ENCODE measurements at places on chromosomes 2 and 18. TPM values are rescaled to one million over a fixed set of nuclear protein-coding genes. Genes with fewer than 3 reads are reported as not detected.

GRCh38 chr2:231373184-231373583 is 22.3 kb upstream of the B3GNT7 start:
- no peak overlapping the region for H3K4me3 ChIP-seq
- H3K27ac ChIP-seq = no peak overlapping the region
- no peaks in the 10 kb centered on the region for H3K36me3 ChIP-seq

DNA sequence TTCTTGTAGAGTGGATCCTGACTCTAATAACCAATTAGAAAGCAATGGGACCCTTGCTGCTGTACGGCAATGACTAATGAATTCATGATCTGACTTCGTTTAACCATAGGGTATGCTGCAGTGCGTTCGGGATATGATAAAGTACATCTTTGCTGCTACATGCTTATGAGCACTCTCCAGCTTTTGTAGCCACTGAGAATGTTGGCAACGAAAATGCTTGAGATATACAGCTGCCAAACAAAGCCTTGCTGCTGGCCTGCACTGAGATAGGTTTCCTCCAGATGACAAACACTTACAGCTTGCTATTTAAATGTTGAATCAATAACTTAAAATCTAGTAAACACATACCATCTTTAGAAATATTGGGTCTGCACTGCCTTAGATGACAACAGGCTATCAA is 372.4 kb upstream of the SLC8A1 start:
- H3K4me1 ChIP-seq = no peaks in the 10 kb centered on the region
- H3K27ac ChIP-seq = no peak overlapping the region
- DNase-seq = no peak
- H3K27me3 ChIP-seq = no peaks in the 10 kb centered on the region
- no peak overlapping the region for H3K4me3 ChIP-seq
- no peaks in the 10 kb centered on the region for H3K36me3 ChIP-seq

- no peaks in the 10 kb centered on the region for H3K27me3 ChIP-seq
- H3K36me3 ChIP-seq = no peaks in the 10 kb centered on the region
- no peaks in the 10 kb centered on the region for H3K4me1 ChIP-seq
- no peak for DNase-seq
- H3K27ac ChIP-seq = no peak overlapping the region
These were observed 61.0 kb upstream of the TAF1B start for GRCh38 chr2:9782197-9782719.

DNA sequence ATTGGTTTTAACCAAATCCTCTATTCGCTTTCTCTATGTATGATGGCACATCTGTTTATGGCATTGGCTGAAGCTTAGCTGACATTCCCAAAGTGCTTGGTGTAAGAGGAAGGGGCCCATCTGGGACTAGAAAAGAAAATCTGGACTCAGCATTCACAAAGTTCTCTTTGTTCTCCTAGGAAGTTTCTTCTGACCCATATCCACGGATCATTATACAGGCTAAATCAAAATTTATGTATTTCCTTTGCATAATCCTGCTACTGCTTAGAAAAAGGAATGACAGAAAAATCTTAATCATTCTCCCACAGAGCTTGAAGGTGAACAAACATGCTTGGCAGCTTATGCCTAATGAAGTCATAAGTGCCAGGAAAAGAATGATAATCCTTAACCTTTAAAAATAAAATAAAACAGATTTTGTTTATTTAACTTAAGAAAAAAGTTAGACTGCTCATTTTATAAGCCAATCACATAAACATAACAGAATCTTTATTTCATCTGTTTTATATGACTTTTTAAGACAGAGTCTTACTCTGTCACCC is 88.4 kb downstream of the NYAP2 start:
- no peaks in the 10 kb centered on the region for H3K27me3 ChIP-seq
- no peak overlapping the region for H3K27ac ChIP-seq
- H3K4me1 ChIP-seq = no peaks in the 10 kb centered on the region
- H3K36me3 ChIP-seq = no peaks in the 10 kb centered on the region

GRCh38 chr2:55530539-55531081 is 11.1 kb downstream of the CFAP36 start:
- no peaks in the 10 kb centered on the region for H3K4me1 ChIP-seq
- H3K27ac ChIP-seq = no peak overlapping the region
- no peak overlapping the region for H3K4me3 ChIP-seq
- peaks cover 14% of the 10 kb centered on the region for H3K36me3 ChIP-seq
- DNase-seq = no peak

- H3K27ac ChIP-seq = no peak overlapping the region
- no peak for DNase-seq
- H3K36me3 ChIP-seq = no peaks in the 10 kb centered on the region
- no peak overlapping the region for H3K4me3 ChIP-seq
- no peaks in the 10 kb centered on the region for H3K27me3 ChIP-seq
These were observed 66.8 kb upstream of the ASAP2 start for GRCh38 chr2:9139491-9140443.

FSIP2 gene
- 2.4 TPM for total RNA-seq

DNA sequence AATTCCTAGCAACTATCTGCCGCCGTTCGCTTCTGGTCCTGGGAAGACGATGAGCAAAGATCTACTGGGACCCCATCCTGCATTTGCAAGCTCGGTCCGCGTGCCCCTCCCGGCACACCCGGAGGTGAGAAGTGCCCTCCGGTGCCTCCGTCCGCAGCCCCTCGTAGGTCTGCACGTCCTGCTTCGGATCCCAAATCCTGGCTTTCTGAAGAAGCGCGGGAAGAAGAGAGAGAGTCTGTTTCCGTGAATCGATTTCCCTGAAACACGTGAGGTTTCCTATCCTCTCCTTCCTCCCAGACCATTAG is 5.0 kb upstream of the OSR1 start:
- peaks cover 39% of the 10 kb centered on the region for H3K4me1 ChIP-seq
- no peak for DNase-seq
- no peaks in the 10 kb centered on the region for H3K36me3 ChIP-seq
- H3K27ac ChIP-seq = peak overlapping the region; percentile 89
- H3K27me3 ChIP-seq = no peaks in the 10 kb centered on the region

NT5DC4 gene
- not detected for total RNA-seq

RGPD3 gene
- 1.1 TPM for total RNA-seq

NYAP2 gene
- total RNA-seq = not detected
